ENCODE measurements at places on chromosomes 16 and 17.
A peak's percentile ranks its signal among the peaks of the same experiment; 100 is the strongest.

- DNase-seq = no peak
Observed at GRCh38 chr16:84806256-84806889, 13.4 kb upstream of the CRISPLD2 start.

DNA sequence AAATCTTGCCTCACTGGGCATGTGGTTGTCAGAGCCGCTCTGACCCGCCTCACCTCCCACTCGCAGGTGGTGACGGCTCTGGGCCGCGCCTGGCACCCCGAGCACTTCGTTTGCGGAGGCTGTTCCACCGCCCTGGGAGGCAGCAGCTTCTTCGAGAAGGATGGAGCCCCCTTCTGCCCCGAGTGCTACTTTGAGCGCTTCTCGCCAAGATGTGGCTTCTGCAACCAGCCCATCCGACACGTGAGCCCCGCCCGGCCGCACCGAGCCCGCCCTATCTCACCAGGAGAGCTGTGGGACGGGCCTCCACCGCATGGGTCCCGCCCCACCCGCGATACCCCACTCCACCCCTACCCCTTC is 4.0 kb downstream of the TGFB1I1 start:
- DNase-seq = no peak

- DNase-seq = no peak
Observed at GRCh38 chr16:12330946-12331345, 354.4 kb downstream of the SNX29 start.

DNA sequence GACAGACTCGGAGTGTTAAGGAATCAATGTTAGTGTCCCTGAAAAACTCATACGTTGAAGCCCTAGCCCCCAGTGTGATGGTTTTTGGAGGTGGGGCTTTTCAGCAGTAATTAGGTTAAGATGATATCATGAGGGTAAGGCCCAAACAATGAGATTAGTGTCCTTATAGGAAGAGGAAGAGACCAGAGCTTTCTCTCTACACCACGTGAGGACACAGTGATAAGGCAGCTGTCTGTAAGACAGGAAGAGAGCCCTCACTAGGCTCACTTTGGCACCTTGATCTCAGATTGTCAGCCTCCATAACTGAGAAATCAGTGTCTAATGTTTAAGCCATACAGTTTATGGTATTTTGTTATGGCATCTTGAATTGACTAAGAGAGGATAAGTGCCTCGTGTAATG is 403.2 kb downstream of the NPIPA7 start:
- no peak for DNase-seq

- no peak for DNase-seq
Observed at GRCh38 chr17:76275382-76276068, 10.4 kb downstream of the UBALD2 start.

DNA sequence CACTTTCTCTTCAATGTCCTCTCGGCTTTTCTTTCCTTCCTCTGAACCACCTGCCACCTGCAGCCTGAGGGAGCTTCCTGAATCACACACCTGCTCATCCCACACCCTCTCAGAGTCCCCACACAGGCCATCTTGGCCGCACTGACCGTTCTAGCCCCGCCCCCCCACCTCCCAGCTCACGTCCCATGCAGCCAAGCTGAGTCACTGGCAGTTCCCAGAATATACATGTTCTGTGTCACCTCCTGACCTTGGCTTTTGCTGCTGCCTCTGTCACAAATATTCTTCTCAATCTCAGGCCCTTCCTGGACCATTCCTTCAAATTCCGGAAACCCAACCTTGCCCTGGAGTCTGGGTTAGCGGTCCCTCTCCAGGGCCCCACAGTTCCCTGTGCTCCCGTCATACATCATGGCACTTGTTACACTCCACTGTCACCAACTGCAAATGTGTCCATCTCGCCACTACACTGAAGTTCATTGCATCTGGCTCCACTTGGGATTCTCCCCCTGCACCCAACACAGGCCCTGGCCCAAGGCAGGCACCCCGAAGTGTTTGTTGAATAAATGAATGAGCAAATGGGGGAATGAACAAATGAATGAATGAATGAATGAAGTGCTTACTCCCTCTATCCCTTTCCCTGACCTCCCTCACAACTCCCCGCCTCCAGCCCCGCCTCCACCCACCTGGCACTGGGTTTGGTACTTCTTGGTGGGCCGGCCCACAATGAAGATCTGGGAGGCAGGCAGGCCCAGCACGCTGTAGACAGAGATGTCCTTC is 12.8 kb downstream of the PIMREG start:
- DNase-seq = no peak

DNA sequence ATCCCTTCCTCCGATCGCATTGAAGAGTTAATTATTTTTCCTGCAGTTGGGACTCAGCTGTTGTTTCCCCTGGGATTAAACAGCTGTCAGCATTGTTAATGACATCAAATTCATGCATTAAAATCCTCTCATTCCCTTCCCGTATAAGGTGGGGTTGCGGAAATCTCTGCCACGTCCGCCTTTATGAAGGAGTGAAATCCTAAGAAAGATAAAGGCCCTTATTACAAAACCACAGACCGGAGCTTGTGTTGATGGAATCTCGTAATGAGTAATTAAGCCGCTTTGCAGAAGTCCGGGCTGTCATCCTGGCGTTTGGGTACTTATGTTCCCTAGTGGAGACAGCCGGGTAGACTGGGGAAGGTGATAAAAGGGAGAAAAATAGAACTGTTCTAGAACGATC is 627.6 kb downstream of the MAF start:
- DNase-seq = no peak

- DNase-seq = peak; percentile 84
Observed at GRCh38 chr17:48671697-48672171, 45.6 kb upstream of the HOXB9 start.

DNA sequence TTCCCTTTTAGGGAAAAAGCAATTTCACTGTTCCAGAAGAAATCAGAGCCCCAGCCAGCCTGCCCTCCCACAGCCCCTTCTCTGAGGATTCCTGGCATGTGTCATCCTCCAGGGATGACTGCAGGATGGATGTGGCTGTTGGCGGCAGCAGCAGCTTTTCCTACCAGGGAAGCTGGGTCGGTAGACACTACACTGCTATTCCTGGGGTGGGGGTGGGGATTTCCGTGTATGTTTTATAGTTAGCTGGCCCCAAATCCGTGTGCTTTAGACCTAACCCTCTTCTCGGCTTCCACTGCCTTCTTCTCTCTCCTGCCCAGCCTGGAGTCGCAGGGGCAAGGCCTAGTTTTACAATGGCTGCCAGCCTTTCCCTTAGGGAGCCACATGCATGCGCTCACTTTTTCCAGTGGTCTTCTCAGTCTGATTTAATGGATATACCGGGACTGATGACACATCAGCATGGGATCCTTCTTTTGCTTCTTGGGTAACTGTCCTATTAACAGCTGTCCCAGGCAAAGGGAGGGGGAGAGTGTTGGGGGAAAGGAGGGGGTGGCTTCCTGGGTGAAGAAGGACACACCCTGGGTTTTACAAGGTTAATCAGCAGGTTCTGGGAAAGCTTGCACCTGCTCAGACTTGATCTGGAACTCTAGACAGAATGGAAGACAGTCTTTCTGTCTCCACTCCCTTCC is 2.7 kb upstream of the NFE2L1 start:
- no peak for DNase-seq

DNA sequence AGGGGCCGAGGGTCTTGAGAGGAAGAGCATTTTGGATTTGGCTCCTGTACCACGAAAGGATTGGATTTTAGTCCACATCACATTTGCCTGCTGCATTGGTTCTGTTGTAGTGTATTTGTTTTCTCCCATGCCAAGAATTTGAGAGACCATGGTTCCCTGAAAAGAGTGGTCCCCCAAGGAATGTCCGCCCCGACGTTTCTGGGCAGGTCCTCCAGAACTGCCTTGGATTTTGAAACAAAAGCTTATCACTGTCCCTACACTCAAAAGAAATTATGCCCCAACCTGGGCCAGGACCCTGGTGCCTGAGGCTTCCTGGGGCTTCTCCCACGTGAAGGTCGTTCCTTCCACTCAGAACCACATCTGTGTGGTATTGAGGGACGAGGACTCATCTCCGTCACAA is 10.8 kb downstream of the NTN1 start:
- DNase-seq = no peak

DNA sequence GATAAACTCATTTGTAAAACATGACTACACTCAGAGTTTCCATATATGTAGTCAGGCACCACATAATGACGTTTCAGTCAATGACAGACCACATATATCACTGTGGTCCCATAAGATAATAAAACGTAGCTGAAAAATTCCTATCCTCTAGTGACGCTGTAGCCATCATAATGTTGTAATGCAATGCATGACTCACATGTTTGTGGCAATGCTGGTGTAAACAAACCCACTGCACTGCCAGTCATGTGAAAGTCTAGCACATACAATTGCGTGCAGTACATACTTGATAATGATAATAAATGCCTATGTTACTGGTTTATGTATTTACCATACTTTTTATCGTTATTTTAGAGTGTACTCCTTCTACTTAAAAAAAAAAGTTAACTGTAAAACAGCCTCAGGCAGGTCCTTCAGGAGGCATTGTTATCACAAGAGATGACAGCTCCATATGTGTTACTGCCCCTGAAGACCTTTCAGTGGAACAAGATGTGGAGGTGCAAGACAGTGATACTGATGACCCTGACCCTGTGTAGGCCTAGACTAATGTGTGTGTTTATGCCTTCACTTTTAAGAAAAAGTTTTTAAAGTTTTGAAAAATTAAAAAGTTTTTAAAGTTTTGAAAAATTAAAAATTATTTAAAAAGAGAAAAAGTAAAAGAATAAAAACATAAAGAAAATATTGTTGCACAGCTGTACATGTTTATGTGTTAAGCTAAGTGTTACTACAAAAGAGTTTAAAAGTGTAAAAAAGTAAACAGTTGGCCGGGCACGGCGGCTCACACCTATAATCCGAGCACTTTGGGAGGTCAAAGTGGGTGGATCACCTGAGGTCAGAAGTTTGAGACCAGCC is 9.0 kb downstream of the STAT5B start:
- DNase-seq = peak; percentile 88

GRCh38 chr17:4838309-4838785 is 5.2 kb downstream of the MINK1 start:
- no peak for DNase-seq

DNA sequence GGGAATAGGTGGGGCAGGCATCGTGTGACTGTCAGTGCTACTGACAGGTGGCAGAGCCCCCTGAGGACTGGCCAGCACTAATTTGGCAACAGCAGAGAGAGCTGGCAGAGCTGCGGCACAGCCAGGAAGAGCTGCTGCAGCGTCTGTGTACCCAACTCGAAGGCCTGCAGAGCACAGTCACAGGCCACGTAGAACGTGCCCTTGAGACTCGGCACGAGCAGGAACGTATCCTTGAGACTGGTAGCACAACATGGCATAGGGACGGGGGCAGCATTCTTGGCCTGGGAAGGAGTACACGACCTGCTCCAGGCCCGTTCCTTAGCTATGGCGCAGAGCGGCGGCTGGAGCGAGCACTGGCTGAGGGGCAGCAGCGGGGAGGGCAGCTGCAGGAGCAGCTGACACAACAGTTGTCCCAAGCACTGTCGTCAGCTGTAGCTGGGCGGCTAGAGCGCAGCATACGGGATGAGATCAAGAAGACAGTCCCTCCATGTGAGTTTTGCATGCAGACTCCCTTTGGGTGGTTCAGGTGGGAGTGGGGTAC is 3.0 kb upstream of the NRN1L start:
- DNase-seq = no peak

DNA sequence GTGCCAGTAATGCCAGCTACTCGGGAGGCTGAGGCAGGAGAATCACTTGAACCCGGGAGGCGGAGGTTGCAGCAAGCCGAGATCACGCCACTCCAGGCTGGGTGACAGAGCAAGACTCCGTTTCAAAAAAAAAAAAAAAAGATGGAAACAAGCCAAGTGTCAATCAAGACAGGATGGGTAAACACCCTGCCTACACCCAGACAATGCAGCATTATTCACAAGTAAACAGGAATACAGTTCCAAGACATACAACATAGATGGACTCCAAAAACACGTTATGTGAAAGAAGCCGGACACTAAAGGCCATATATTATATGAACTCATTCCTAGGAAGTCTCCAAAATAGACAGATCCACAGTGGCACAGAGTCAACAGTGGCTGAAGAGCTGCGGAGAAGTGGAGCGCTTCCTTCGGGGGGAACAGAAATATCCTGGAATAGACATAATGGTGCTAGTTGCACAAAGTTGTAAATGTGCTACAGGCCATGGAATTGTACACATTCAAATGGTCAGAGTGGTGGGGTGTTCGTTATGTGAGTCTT is 33.9 kb downstream of the ANKRD11 start:
- DNase-seq = no peak

DNA sequence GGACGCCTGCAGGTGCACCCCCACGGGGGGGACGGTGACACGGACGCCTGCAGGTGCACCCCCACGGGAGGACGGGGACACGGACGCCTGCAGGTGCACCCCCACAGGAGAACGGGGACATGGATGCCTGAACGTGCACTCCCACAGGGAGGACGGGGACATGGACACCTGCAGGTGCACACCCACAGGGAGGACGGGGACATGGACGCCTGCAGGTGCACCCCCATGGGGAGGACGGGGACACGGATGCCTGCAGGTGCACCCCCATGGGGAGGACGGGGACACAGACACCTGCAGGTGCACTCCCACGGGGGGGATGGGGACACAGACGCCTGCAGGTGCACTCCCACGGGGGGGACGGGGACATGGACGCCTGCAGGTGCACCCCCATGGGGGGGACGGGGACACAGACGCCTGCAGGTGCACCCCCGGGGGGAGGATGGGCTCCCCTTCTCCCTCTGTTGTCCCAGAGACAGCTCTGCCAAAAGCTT is 114.5 kb upstream of the METRNL start:
- no peak for DNase-seq

DNA sequence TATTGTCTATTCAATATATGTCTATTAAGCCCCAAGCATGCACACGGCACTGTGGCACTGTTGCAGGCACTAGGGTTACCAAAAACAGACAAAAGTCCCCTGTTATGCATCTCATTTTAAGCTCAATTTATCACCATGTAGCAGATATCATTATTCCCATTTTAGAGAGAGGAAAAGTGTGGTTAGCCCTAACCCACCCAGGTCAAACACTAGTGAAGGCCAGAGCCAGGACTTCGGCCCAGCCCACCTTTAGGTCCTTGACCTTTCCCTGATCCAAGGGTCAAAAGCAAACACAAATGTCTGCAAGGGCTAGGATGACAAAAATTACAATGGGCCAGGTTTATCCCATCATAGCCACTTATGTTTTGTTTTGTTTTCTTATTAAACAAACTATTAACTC is 130.3 kb upstream of the NUDT7 start:
- no peak for DNase-seq

DNA sequence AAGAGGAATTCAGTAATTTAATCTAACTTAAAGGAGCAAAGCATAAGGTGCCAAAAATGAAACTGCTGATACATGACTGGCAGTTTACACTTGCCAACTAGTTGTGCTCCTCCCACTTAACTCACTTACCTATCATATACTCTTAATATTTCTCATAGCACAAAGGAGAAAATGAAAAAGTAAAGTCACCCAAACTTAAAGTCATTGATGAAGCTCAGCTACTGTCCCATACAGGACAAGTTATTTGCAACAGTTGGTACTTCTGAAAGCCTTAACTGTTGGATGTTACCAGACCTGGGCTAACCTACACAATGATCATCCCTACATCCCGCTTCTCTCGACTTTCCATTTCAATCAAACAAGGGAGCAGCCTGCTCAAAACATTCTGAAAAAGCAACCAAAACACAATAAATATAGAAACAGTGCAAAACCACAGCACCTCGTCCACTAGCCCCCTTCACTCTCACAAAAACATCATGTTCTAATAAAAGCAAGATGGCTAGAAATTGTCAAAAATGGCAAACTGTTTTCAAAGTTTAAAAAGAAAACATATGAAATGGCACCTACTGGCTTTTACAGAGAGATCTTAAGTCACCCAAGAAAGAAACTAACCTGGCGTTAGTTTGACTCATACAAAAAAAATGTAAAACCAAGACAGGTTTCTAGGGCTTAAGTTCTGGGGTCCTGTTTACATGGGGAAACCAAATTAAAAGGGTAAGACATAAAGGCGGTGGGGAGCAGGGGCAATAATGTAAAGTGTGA is 868 bp downstream of the MED13 start:
- peak; percentile 60 for DNase-seq

All from natural killer cell (primary cell).